Activated T-cell treated with anti-CD3 and anti-CD28 coated beads, Interleukin-2, amount 50 U/mL, for 48 hours (primary cell): ENCODE measurements at places on chromosomes 6 and 20.

DNA sequence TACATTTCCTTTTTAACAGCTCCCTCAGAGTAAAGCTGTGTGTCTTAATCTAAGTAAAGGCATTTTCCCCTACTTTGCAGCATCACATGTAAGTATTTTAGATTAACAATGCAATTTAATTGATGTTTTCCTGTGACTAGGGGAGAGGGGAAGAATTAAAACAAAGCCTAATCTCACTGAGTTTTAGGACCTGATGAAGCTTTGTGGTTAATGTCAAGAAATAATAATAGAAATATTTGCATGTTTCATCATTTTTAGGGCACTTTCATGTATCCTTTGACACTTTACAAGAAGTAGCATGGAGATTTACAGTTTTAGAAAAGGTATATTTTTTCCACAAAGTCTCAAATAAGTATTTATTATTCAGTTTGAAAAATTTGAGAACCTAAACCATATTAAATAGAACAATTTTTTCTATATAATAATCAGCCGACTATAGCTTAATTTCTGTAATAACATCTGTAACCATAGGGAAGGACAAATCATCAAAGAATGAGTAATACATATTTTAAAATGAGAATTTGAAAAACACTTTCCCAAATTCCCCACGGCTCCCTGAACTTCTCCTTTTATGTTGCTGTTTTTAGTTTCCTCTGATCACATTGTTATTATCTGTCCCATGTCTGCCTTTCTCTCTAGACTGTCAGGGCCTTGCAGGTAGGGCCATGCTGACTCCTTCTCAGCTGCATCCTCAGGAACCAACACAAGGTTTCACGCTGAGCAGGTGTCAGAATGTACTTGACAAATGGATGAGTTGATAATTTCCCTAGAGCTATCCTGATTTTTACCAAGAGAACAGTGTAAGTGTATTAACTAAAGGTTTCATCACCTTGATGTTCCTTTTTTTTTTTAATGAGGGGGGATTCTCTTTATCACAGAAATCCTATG, 338.1 kb downstream of the SYNE1 start:
- no peak for DNase-seq

- DNase-seq = no peak
These were observed 35.3 kb downstream of the TAF11 start for GRCh38 chr6:34852406-34853085.

GRCh38 chr6:84280030-84280429, 52.6 kb upstream of the CEP162 start:
- DNase-seq = no peak

- no peak for DNase-seq
These were observed 33.7 kb upstream of the MYLIP start for GRCh38 chr6:16095180-16095579.

GRCh38 chr6:30640481-30640880, 6.5 kb upstream of the C6orf136 start:
- DNase-seq = no peak

- no peak for DNase-seq
These were observed 140.4 kb downstream of the SAMD5 start for GRCh38 chr6:147648916-147649315.

DNA sequence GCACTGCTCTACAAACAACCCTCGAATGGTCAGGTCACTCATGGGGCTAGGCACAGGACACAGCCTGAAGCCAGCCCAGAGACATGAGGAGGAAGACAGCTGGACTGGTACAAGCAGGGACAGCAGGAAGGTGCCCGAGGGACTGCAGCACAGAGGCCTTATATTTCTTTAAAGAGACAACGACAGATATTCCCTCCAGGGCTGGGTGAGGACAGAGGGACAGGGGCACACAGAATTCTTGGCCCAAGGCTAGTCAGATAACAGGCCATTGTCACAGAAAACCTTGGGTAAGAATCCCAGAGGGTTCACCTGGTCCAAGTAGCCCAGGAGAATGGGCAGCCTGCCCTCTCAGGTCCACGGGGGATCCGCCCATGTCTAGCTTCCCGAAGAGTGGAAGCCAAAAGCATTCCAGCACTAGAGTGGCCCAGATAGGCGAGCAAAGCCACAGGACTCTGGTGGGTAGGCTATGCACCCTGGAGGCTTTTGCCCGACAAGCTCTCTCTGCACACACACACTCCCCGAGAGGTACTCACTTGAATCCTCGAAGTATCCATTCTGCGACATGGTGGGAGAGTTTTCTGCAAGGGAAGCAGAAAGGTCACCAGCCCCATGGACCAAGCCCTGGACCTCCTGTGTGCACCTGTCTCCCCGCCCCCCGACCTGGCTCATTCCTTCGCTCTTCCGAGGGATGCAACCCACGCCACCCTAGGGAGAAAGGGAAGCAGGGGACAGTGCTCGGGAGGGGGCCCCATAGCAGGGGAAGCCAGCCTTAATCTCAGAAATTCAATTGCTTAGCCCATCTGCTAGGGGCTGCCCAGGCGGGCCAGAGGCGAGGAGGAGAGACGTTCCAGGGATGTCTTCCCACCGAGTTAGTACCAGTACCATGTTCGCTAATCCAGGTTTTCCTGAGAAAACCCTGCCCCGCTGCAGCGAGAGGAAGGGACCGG, 1.7 kb downstream of the SLC4A11 start:
- DNase-seq = no peak

DNA sequence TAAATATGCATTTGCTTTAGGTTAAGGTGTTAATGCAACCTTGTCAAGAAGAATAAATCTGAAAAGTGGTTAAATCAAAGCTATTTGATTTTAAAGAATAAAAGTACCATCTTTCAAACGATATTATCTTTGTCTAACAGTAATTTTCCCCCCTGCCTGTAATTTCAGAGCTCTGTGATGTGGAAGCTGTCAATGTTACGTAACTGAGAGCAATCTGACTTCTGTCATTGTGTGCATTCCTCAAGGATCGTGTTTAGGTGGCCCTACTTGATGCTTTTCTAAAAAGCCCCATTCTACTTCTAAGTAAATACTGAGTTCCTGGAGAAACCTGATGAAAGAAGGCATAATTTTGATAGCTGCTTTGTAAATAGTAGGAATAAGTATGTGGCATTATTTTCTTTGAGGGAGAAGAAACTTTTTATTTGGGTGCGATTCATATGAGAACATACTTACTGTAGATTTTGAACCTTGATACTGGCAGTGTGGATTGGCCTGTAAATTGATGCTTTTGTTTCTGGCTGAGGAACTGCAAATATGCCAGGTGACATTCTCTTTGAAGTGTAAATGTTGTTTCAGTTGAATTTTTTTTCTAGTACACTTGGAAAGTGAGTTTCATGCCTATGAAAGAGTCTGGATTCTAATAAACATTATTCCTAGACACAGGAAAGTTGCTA, 529.6 kb upstream of the FLRT3 start:
- DNase-seq = no peak

DNA sequence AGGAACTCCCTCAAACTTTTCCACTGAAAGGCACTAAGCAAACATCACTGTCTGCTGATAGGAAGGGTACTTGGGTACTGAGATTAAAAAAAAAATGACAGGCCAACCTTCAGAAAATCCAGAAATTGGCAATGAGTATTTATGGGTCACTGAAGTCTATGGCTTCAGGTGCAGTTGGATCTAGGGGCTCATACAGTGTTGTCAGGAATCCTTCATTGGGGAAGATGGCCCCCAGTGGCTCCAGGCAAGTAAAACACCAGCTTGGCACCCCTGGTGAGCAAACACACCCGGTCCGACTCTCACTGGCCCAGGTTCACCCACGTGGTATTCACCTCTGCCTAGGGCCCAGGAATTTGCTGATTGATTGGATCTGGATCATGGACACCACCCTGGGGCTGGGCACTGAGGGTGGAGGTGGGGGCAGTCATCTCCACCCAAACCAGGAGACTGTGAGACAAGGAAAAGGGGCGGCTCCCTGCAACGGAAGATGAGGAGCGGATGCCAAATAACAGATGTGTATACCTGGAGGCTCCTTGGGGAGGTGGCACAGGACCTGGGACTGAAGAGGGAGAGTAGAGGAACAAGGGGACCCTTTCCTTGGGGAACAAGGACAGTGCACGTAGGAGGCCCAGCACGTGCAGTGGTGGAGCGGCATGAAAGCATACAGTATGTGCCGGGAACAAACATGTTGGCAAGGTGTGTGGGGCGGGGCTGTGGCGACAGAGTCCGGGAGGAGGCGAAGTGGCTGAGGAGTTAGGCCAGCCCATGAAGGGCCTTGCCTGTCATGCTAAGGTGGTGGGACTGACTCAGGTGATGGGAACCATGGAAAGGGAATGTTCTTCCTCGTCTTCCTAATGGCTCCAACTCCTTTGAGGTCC, 4.7 kb downstream of the SLC2A10 start:
- no peak for DNase-seq

DNA sequence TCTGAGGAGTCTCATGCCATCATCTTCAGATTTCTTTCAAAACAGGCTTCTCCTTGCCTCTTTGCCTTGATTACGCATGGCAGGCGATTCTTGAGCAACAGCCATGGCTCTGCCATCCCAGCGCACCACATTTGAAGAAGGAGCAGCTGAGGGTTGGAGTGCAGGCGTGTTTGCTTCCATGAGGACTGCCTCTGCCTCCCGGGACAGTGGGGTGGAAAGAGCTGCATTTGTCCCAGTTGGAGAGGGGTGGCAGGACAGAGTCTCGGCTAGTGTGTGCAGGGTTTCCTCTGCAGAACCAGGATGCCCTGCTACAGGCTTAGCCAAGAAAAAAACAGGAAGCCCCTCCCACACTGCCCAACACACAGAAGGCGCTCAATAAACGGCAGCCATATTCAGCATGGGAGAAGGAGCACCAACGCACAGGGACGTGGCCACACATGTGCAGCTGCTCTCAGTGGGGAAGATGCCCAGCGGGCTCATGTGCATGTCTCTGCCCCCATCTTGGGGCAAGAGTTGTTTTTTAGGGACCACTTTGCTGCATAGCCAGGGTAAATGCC, 36.6 kb downstream of the IRF4 start:
- DNase-seq = no peak

- DNase-seq = no peak
These were observed 2.3 kb upstream of the TRAM2 start for GRCh38 chr6:52579006-52579660.
